ENCODE measurements at places on chromosomes 5 and 9.

- DNase-seq = no peak
Measured at GRCh38 chr5:175124821-175125220, 319.2 kb downstream of the DRD1 start.

GRCh38 chr5:115336964-115337363 lies 40.5 kb upstream of the CCDC112 start:
- no peak for DNase-seq

GRCh38 chr9:136623016-136623841 lies 39.5 kb upstream of the EGFL7 start:
- no peak for DNase-seq

DNA sequence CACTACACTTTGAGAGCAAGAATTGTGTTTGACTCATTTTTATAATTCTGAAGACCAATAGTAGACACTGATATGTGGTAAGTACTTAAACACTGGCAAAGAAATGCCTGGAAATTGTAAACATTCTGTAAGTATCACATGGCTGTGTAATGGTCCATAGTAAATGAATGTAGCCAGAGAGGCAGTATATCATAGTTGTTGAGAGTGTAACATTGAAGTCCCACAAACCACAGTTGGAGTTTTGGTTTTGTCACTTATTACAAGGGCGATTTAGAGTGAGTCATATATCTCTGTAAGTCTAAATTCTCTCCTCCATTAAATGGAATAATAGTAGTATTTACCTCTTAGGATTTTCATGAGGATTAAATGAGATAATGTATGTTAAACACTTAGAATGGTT lies 181.1 kb upstream of the MEF2C start:
- DNase-seq = no peak

- no peak for DNase-seq
Measured at GRCh38 chr9:127280880-127281660, 16.5 kb downstream of the GARNL3 start.

DNA sequence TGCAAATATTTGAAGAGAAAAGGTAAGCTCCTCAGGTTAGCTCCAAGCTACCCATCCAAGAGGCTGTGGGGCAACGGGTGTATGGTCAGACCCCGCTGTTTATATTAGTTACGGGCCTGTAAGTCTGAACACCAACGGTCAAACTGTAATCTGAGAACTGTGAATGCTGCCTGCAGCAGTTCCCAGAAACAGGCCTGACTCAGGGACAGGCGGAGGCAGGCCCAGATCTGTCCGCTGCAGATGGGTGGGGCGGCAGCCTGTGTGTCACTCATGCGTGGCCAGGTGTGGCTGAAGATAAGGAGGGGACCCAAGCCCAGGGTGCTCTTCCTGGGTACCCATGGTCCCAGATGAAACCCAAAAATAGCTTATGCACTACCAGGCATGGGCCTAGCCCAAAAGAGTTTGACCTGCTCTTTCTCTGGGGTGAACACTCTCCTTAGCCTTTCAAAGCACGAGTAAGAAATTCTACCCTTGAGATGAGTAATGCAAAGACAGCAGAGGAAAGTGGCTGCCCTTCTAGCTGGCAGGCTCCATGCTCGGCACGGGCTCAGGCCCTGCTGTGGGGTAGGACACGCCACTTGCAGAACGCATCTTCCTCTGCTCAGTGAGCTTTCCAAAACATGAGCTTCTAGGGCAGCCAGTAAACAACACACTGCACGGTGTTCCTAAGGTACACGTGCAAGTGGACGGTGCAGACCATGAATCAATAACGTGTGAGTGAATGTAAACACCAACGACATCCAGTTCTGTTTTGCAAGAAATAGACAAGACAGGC lies 9.1 kb downstream of the UBAC1 start:
- DNase-seq = no peak

DNA sequence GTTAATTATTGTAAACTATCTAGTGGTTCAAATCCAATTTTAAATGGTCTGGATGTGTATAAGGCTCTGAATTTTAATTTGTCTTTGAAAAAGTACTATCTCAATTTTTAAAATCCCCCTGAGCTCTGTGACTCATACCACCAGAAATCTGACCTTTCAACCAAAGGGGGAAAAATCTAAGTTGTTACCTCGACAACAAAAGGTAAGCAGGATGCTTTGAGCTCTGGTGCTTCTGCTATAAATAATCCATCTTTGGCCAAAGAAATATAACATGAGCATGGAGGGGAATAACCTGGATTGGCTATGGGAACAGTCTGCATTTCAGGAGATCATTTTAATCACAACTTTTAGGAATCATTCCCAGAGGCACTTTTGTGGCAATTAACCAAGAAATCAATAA lies 76.3 kb upstream of the PCSK1 start:
- DNase-seq = no peak

GRCh38 chr5:75890546-75890945 lies 173.3 kb upstream of the POC5 start:
- no peak for DNase-seq

DNA sequence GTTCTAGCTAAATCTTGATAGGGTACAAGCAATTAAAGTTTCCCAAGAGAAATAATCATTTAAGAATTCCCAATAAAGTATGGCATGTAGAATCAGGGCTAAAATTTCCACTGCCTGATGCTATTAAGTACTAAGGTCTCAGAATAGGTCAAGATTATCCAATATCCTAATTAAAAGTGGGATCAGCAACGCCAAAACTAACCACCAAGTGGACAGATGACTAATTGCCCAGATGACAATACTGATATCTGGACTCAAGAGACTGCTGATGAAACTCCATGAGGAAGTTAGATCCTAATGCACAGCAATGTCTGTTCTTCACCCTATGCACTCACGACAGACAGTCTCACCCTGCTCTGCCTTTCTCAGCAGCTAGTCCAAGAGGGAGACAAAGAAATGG lies 14.3 kb downstream of the DEPDC1B start:
- no peak for DNase-seq

GRCh38 chr5:149175346-149176105 lies 34.2 kb downstream of the ABLIM3 start:
- DNase-seq = peak; percentile 32

GRCh38 chr5:53549792-53550191 lies 10.6 kb upstream of the NDUFS4 start:
- no peak for DNase-seq

GRCh38 chr9:73165911-73166310 lies 14.2 kb downstream of the ANXA1 start:
- no peak for DNase-seq

GRCh38 chr5:40575921-40576320 lies 103.8 kb upstream of the PTGER4 start:
- DNase-seq = no peak

GRCh38 chr5:95921501-95921900 lies 40.1 kb downstream of the ELL2 start:
- DNase-seq = no peak

DNA sequence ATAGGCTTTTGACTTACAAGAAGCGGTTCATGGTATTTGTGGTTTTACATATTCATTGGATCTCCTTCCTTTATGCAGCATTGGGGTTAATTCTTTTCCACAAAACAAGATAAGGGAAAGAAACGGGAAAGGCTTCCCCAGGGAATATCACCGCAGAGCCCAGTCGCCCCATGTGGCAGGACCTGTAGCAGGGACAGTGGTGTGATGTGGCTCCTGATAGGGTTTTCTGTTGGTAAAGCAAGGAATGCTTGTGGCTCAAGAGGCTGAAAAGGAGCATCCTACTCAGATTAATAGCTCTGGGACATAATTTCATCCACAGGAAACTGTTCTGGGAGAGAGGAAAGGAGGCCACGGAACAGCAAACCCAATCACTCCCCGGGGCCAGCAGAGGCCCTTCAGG lies 699.9 kb downstream of the MTRR start:
- no peak for DNase-seq

- no peak for DNase-seq
Measured at GRCh38 chr5:520196-520849, 3.9 kb downstream of the SLC9A3 start.

DNA sequence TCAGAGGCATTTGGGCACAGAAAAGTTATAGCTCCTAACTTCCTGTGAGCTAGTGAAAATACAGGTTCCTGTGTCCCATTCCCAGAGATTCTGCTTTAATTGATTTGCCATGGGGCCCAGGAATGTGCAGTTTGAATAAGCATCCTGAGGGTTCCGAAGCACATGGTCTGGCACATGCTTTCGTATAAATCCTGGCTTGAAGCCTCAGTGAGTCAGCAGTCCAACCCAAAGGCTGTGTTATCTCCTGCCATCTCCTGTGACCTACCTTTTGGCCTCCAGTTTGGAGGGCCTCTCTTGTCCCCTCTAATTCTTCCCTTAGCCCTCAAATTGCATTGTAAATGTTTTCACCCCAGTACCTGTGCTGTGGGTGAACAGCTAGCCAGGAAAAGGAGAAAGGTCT lies 183.8 kb downstream of the NR3C1 start:
- no peak for DNase-seq

DNA sequence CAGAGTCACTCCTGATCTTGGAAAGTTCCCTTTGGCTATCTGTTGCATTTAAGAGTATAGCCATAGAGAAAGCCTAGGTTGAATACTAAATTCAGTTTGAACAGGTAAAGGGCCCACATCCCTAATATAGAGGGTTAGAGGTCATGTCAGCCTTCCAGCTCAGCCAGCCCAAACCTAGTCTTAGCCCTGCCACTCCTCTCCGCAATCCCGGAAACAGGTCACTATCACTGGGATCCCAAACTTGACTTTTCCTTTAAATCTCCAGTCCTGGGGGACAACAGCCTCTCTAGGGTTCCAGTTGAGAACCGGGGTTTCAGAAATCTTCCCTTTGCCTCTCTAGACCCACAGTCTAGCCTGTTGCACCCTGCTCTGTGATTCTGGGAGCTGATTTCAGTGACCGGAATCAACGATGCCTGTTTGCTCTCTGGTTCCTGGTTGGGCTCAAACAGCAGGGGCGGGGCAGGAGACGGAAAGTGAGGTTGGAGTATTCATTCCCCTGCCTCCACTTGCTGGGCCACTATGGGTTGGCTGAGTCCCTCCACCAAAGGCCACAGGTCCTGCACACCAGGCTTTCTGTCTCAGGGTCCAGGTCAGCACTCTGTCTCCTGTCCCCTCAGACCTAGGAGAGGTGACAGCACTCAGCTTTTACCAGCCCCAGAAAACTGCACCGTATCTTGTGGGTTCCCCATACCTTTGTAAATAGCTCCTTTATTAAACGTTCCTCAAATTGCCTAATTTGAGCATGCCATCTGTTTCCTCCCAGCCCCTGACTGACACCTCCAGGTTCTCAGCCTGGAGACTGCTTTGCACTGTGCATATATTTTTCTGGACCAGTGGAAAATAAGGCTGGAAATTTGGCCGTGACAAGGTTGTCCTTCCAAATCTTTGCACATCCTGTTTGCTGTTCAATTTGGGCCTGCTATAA lies 23.8 kb upstream of the CPEB4 start:
- DNase-seq = no peak

- DNase-seq = no peak
Measured at GRCh38 chr9:38671748-38672147, 48.2 kb downstream of the FAM240B start.
